Stimulated activated CD4-positive, alpha-beta T cell treated with anti-CD3 and anti-CD28 coated beads, Interleukin-2, amount 100 ng/mL, for 24 hours (primary cell): ENCODE measurements at places on chromosomes 6 and 20.

DNA sequence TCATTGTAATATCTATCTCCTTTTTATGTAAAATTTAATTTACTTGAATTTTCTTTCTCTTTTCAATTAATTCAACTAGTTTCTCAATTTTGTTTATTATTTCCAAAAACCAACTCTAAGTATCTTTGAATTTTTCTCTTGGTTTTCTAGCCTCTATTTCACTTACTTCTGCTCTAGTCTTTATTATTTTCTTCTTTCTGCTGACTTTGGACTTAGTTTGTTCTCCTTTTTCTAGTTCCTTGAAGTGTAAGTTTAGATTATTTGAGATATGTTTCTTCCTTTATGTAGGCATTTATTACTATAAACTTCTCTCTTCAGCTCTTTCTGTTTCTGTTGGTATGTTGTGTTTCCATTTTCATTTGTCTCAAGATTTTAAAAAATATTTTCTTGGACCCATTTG lies 70.8 kb downstream of the TNFAIP3 start:
- DNase-seq = no peak

GRCh38 chr6:79391480-79391879 lies 145.8 kb downstream of the LCA5 start:
- DNase-seq = no peak

- no peak for DNase-seq
These were observed 124.3 kb downstream of the GJA1 start for GRCh38 chr6:121559611-121560269.

GRCh38 chr6:116287689-116288282 lies 8.1 kb upstream of the TSPYL1 start:
- no peak for DNase-seq

- DNase-seq = no peak
These were observed 28.9 kb upstream of the CD83 start for GRCh38 chr6:14088600-14089192.

DNA sequence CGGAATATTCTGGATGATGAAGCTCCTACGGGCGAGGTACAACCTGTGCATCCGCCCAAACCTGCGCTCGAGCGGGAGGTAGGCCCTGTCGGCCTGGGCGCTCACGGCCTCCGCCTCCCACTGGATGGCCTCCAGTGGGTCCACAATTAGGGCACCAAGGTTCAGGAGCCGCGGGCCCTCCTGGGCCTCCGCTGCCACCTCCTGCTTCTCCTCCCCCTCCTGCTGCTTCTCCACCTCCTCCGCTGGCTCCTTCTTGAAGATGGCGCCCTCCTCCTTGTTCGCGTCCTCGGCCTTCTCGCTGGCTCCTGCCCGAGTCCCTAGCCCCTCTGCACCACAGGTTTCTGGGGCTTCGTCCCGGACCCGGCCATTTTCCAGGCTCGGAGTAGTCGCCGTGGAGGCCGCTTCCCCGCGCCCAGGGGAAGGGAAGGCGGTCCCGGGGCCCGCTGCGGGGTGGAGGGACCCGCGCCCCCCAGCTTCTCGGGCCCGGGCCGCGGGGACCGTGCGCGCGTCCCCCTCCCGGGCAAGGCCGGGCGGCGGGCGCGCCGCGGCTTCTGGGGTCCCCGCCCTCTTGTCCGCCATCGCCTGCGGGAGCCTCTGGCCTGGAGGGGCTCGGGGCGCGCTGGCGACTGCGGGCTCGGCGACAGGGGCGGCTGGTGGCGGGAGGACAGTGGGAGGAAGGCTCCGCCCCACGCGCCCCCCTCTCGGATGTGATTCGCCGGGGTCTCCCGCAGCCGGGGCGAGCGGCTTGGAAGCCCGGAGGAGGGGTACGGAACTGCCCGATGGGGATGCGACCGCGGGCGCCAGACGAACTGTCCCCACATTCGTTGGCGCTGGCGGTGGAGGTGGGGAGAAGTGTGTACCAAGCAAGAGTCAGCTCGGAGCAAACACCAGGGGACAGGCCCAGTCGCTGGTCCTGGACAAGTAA lies 17.6 kb downstream of the PLAGL2 start:
- peak; percentile 60 for DNase-seq

DNA sequence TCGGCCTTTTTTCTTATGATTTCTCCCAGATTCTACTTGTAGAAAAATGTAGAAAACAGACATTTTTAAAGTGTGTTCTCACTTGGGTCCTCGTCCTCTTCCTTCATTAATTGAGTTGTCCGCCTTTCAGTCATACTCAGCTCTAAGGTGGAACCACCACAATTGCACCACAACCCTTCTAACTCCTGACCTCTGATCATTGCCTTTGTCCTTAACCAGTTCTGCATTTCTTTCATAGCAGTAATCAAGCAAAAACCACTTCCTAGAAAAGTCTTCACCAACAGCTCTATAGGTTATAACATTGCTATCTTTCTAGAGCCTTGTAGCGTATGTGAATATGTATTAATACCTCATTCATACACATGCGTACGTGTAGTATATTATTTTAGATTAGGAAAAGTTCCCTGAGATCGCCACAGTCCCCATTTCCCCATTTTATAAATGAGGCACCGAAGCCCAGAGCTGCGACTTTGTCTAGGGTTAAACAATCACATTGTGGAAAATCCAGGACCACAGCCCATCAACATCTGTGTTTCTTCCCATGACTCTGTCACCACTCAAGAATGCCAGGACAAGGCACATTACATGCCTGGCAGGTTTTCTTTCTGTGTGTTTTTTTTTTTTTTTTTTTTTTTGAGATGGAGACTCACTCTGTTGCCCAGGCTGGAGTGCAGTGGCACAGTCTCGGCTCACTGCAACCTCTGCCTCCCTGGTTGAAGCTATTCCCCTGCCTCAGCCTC lies 175.5 kb downstream of the BTBD3 start:
- DNase-seq = no peak

GRCh38 chr20:25324412-25324811 lies 66.2 kb downstream of the ABHD12 start:
- DNase-seq = no peak

- no peak for DNase-seq
These were observed 29.8 kb downstream of the PSMB9 start for GRCh38 chr6:32883789-32884188.

DNA sequence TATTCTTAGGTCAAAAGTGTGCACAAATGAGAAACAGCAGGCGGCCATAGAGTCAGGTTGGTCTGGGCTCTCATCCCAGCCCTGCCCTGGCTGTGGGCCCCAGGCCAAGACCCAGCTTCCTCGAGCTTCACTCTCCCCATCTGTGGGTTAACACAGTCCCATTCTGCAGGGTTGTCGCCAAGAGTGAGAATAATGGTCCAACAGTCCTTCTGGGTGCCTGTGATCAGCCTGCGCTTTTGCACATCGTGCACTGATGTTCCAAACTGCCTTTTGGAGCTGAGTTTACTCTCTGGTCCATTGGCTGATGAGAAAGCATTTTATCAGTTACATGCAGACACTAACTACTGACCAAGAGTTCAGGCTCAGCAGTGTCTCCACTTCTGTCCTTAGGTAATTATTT lies 82.6 kb downstream of the INSM1 start:
- DNase-seq = no peak

DNA sequence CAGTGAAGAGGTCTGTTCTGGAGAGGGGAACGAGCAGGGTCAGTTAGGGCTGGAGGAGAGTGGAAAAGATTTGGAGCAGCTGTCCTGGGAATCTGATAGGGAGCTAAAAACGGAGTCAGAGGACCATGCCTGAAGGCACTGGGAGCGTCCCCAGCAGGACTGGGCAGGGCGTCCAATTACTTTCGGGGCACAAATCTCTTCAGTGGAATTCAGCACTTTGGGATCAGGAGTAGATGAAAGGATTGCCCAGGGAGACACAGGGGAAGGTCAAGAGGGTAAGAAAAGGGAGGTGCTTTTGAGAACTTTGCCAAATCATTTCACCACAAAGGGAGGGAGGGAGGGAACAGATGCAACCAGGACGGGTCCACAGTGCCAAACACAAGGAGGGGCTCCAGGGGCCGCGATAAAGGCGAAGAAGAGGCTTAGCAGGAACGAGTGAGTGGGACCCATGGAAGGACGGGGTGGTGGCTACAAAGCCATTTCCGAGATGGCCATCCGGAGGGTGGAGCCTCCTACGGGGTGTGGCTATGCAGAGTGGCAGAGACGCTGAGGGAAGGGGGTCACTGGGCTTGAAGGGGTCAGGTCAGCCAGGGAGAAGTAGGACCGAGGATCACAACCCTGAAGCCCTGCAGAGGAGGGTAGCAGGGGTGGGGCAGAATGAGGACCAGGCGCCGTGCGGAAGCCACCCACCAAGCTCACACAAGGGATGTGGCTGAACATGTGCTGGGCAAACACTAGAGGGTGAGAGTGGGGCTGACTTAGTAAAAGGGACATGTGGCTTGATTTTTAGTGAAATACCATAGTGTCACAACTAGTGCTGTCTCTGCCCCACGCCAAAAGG lies 180.0 kb upstream of the RREB1 start:
- DNase-seq = no peak

GRCh38 chr6:145148776-145149175 lies 586.5 kb downstream of the EPM2A start:
- no peak for DNase-seq

GRCh38 chr20:53706466-53707370 lies 113.1 kb upstream of the ZNF217 start:
- DNase-seq = no peak

- DNase-seq = no peak
These were observed 5.3 kb upstream of the BPIFB1 start for GRCh38 chr20:33277471-33278441.

DNA sequence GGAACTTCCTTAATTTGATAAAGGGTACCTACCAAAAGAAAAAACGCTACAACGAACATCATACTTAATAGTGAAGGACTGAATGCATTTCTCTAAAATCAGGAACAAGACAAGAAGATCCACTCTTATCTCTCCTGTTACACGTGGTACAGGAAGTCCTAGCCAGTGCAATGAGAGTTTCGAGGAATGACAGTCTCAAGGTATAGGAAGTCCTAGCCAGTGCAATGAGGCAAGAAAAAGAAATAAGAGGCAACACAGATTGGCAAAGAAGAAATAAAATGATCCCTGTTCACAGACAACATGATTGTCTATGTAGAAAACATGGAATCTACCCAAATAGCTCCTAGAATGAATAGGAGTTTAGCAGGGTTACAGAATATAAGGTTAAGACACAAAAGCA lies 167.8 kb upstream of the MLN start:
- no peak for DNase-seq

GRCh38 chr6:35895560-35895959 lies 25.3 kb downstream of the SRPK1 start:
- no peak for DNase-seq

DNA sequence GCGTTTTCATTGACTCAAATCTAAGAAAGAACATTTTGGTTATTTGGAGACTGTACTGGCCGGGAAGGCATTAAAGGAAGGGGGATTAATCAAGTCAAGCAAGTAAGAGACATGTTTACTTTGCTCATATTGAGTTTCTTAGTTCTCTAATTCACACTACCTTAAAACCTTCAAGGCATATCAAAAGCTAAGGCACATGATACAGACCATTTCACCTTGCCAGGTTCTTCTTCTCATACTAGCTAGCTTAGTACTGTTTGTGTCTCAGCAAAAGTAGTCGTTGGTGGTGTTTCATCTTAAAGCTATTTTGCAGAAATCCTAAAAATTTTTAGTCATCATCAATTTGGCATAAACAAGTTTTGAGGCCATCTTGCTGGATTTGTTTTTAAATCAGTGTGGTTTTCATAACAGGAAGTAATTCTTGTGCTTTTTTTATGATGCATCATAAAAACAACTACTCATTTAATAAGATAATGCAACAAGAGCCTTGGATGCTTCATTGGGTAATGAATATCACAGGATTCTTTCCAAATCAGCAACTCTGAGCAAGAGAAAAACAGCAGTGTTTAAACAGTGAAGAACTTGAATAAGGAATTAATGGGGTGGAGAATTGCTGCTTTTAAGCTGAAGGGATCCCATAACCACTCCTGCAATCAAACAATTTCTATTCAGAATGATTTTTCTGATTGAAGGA lies 425.3 kb downstream of the EPM2A start:
- DNase-seq = no peak

DNA sequence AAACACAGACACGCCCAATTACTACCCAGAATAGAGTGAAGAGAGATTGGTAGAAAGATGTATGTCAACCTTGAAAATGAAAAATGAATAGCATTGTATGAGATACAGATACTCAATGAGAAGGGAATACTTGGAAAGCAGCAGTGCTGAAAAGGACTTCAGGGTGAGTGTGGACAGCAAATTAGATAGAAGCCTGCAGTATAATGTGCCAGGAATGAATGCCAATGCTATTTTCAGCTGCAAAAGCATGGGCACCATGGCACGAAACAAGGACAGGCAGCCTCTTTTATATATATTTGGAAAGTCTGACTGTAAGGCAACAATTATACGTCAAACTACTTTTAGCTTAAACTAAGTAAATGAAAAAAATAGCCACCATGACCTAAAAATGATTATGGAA lies 118.2 kb downstream of the PTCHD4 start:
- DNase-seq = no peak

GRCh38 chr6:27237089-27237803 lies 10.3 kb upstream of the PRSS16 start:
- peak; percentile 62 for DNase-seq

DNA sequence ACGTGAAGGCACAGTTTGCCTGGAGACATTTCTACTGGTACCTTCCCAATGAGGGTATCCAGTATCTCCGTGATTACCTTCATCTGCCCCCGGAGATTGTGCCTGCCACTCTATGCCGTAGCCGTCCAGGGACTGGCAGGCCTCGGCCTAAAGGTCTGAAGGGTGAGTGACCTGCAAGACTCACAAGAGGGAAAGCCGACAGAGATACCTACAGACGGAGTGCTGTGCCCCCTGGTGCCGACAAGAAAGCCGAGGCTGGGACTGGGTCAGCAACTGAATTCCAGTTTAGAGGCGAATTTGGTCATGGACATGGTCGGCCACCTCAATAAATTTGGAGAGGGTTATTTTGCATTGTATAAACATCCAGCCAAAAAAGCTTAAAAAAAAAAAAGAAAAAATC lies 420.3 kb upstream of the FLRT3 start:
- no peak for DNase-seq

GRCh38 chr6:167054987-167055386 lies 55.8 kb downstream of the CEP43 start:
- DNase-seq = no peak

- no peak for DNase-seq
These were observed 45.9 kb upstream of the CRISP1 start for GRCh38 chr6:49912196-49912595.

GRCh38 chr6:119179062-119179461 lies 100.6 kb upstream of the FAM184A start:
- DNase-seq = no peak

- no peak for DNase-seq
These were observed 5.1 kb downstream of the TFAP2A start for GRCh38 chr6:10409731-10410206.

- no peak for DNase-seq
These were observed 360 bp downstream of the ANKRD60 start for GRCh38 chr20:58228103-58228483.
